BJ (cell line): ENCODE measurements at places on chromosomes 7 and 10.

DNA sequence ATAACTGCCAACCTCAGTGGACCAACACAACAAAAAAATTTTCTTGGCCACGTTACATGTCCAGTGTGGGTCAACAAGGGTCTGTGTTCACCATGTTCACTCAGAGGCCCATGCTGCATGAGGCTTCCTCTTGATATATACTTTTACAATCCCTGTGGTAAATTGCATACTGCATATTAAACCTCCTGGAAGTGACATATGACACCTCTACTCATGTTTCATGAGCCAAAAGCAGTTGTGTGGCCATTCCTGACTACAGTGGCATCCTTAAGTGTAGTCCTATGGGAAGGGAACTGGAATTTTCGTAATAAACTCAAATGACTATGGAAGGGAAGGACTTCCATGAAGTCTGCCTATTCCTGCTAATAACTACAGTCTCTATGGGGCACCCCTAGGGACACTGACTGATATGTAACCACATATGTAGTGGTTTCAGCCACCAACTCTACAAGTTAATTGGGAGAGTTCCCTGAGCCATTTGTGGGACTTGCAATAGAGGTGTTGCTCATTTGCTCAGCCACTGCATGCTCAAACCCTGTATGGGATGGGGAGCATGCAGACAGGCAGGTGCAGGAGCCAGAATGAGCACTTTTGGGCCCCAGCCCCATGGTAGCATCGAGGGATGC is 9.7 kb downstream of the DYNC1I1 start:
- no peak for DNase-seq

DNA sequence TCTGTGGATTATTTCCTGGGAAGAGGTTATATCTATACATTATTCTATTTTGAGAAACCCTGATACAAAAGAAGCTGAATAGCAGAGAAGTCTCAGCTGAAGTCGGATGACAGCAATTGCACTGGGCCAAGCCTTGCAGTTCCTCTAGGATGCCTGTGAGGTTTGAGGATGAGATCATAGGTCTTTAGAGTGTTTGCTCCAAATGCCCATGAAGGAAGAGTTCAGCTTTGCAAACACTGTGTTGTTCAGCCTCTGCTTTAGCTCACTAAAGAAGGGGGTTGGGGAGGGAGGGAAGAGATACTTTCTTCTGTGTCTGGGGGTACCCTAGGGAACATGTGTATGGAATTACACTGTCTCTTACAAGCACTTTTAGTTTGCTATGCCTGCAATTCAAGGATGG is 282.5 kb upstream of the NRP1 start:
- DNase-seq: no peak

DNA sequence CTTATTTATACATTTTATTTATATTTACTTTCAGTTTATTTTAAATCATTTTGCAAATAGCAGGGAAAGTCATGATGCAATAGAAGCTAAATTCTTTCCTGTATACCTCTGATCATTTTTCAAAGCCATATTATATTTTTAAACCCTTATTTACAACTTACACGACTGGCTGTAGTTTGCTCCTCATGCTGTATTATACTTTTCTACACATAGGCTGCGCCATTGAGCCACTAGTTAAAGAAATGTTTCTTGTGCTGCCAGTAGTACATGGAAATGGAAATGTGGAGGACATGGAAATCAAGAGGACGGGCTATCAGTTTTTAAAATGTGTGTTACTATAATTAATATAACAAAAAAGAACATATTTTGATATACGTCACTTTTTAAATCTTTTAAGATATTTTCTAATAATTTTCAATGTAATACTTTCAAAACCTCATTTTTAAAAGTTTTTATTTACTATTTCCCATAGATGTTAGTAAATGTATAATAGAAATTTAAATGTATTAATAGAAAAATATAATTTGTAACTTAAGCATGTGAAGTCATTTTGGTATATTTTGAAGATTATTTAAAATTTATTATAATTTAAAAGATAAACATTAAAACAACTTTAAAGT is 118.5 kb downstream of the VTI1A start:
- no peak for DNase-seq

- no peak for DNase-seq
Observed at GRCh38 chr7:143379611-143380259, 1.4 kb upstream of the ZYX start.

GRCh38 chr7:75955331-75955955 is 39.0 kb downstream of the TMEM120A start:
- no peak for DNase-seq

DNA sequence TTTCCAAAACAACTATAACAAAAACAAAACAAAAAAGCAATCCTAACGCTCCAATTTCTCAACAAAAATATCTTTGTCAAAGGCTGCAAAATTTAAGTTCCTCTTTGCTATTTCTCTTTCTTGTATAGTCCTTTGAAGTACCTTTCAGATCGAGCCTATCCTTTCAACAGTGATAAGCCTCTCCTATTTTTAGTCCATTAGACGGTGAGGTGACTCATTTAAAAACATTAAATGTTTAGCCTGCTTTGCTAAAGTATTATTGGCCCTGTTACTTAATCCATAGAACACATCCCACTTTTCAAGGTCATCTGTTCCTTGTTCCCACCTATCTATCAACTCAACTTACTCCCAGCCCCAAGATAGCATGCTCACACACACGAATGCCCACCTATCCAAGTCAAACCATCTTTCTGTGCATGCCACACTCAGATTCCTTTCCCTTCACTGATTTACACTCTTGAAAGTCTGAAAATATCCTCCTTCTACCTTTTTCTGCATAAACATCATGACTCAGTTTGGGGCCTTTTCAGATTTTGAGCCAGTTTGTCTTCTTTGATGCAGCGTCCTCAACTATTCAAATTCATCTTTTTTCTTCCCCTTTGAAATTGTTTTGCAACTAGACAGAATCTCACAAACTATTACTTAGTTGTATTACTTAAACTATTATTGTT is 224.9 kb upstream of the TMEM229A start:
- DNase-seq: no peak

DNA sequence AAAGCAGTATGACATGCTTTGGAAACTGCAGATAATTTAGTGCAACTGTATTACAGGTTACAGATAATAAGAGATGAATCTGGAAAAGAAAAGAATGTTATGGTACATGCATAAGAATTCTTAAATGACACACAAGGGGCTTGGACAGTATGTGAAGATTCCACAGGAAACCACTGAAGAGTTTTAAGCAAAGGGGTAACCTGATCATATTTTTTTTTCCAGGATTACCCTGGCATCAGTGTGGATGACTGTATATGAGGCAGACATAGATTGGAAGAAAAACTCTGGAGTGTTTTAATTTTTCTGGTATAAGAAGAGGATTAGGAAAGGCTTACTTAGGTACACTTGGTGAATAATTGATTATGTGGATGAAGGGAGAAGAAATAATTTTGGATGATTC is 8.1 kb downstream of the TFPI2 start:
- no peak for DNase-seq

DNA sequence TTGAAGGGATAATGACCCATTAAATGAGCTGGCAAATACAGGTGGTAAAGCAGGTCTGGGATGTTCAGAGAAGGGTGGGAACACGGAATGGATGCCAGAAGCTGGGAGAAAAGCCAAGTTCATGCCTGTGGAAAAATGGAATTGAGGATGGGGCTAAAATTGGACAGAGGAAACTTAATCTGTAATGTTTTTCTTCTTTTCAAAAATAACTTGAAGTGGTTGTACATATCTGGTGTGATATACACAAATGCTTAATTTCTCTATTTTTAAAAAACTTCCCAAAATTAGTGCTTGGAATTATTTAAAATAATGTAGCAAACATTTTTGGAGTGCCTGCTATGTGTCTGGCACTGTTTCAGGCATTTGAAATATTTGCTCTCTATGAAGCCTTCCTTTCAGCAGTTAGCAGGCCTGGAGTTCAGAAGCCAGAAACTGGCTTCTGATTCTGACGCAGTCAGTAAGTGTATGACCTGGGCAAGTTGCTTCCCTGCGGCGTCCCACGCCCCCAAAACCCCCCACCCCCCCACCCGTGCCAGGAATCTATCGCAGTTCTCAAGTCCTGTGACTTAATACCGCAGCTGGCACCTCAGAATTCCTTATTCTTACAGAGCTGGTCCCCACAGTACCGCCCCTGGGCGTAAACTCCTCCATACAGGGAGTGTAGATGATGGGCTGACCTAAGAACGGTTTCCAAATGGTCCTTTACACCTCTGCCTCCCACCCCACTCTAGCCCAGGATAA is 828 bp upstream of the MALSU1 start:
- DNase-seq: no peak
